Esophagus muscularis mucosa (tissue), 4 donors: ENCODE measurements at places on chromosomes 6 and 20. TPM values are rescaled to one million over a fixed set of nuclear protein-coding genes. Genes with fewer than 3 reads are reported as not detected.
A peak's percentile ranks its signal among the peaks of the same experiment; 100 is the strongest.

GRCh38 chr20:24724982-24725533, 224.0 kb upstream of the CST7 start:
- no peak overlapping the region for H3K4me3 ChIP-seq
- no peaks in the 10 kb centered on the region for H3K36me3 ChIP-seq
- no peak overlapping the region for H3K27ac ChIP-seq
- H3K27me3 ChIP-seq: no peaks in the 10 kb centered on the region

DNA sequence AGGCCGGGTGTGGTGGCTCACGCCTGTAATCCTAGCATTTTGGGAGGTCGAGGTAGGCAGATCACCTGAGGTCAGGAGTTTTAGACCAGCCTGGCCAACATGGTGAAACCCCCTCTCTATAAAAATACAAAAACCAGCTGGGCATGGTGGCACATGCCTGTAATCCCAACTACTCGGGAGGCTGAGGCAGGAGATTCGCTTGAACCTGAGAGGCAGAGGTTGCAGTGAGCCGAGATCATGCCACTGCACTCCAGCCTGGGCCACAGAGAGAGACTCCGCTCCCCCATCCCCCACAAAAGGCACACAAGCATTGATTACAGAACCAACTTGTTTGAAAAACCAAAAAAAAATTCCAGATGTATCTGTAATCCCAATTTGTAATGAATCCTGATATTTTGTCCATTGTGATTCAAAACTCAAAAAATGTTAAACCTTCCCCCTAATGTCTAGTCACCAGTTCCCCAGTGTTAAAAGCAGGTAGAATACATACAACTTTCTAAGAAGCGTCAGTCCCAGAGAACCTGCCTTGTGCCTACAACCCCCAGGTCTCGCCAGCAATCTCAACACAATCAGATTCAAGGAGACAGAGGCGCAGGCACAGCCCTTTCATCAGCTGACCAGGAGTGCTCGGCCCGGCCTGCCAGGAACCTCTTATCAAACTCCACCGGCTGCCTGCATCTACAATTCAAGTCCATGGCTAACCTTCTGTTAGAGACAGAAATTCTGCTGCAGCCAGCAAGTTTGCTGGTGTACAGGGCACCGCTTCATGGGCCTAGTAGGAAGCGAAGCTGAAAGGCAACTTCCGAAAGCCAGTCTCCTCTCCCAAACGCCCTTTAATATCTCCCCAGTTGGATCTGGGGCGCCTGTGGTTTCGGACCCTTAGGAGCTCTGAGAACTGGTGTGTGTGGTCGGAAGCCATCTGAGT, 2.1 kb downstream of the EZR start:
- H3K27ac ChIP-seq: peak overlapping the region; percentile 100
- H3K36me3 ChIP-seq: no peaks in the 10 kb centered on the region
- peak overlapping the region; percentile 95 for H3K4me3 ChIP-seq
- H3K4me1 ChIP-seq: peaks cover 45% of the 10 kb centered on the region
- H3K27me3 ChIP-seq: no peaks in the 10 kb centered on the region

DNA sequence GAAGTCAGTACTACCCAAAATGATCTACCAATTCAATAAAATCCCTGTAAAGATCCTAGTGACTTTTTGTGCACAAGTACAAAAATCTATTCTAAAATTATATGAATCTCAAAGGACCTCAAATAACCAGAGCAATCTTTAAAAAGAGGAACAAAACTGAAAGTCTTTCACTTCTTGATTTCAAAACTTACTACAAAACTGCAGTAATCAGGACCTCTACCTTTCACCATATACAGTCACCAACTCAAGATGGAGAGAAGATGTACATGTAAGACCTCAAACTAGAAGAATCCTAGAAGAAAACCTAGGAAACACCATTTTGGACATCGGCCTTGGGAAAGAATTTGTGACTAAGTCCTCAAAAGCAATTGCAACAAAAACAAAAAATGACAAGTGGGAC, 109.5 kb upstream of the CD93 start:
- H3K4me1 ChIP-seq: no peaks in the 10 kb centered on the region
- H3K27ac ChIP-seq: no peak overlapping the region
- H3K27me3 ChIP-seq: no peaks in the 10 kb centered on the region
- H3K36me3 ChIP-seq: no peaks in the 10 kb centered on the region
- DNase-seq: no peak

The SOX18 gene
- 16.8 TPM for total RNA-seq

The FITM2 gene
- 7.5 TPM for total RNA-seq

The TLDC2 gene
- total RNA-seq: not detected
